T follicular helper cell (primary cell): ENCODE measurements at places on chromosomes 2 and 18.

- DNase-seq = no peak
Measured at GRCh38 chr2:23745068-23745725, 181.7 kb downstream of the ATAD2B start.

DNA sequence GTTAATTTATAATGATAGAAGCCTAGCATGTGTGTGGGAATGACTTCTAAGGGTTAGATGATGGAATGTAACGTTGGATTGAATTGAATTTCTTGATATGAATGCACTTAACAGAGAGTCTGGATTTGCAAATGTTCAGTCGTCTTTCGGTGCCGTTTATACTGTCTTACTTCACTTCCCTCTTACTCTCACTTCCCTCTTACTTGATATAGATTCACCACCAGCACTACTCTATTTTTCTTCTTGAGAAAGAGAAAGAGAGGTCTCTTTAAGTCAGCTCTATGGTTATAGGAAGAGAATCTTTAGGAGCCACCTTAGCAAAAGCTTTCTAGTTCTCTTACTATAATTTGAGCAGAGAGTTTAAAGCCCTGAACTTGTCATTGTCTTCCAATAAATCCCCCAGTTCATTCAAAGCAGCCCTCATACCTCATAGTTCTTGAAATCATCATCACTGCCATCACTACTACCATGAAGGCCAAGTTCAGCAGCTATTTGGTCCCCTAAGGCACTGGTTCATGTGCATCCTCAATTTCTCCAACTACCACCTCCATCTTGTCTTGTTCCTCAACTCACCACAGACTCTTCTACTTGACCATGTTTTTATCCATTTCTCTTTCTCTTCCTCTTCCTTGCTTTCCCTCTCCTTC is 501.7 kb upstream of the TCF4 start:
- no peak for DNase-seq

GRCh38 chr2:199738727-199739412 is 112.1 kb downstream of the FTCDNL1 start:
- no peak for DNase-seq

DNA sequence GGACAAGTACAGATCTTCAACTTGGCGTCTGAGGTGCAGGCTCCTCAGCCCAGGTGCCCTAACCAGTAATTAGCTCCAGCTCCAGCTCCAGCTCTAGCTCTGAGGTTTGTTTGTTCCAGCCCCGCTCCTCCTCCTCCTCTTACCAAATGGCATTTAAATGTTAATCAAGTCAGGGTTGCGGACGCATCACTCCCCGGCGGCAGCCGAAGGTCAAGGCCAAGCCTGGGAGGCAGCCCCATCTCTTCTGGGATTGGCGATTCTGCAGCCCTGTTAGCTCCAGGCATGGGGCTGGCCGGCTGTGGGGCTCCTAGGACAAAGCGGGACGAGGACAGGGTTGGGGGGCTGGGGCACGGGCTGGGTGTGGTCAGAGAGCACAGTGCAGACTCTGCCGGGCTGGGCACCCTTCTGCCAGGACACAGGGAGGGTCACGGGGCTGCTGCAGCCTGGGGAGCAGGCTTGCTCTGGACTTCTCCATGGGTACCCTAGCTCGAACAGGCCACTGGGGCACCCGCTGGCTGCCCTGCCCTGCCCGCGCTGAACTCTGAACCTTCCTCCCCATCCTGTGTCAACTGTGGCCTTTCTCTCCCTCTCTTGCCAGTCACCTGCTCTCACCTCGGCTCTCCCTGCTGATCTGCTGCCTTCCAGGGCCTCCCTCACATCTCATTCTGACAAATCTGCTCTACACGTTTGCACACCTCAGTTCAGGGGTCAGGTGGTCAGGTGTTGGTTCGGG is 203.3 kb downstream of the CELF4 start:
- DNase-seq = no peak

DNA sequence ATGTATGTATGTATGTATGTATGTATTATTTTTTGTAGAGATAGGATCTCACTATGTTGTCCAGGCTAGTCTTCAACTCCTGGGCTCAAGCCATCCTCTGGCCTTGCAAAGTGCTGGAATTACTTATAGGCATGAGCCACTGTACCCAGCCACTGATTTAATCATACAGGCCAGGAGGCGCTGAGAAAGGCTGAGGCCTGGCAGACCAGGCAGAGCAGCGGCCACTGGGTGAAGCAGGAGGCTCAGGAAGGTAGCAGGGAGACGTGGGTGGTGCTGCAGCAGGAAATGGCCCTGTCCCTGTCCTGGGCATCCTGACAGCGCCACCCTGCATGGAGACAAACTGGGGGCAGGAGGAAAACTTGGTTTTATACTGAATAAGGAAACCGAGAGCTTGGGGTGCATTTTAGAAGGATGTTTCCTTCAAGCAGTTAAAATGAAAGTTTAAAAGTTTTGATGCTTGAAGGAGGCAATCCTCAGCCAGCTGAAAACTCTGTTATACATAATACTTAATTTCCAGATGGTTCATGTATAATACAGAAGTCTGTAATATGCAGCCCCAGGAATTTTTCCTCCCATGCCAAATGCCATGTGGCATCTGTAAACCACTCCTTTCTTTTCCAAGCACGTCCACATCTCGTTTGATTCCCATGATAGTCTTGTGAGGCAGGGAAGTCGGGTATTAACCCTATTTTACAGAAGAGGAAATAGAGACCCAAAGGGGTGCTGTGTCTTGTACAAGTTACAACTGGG is 182.4 kb downstream of the CELF4 start:
- no peak for DNase-seq

GRCh38 chr18:183769-184168 is 25.4 kb downstream of the USP14 start:
- DNase-seq = no peak

- DNase-seq = no peak
Measured at GRCh38 chr18:46469186-46469915, 187.7 kb downstream of the LOXHD1 start.

DNA sequence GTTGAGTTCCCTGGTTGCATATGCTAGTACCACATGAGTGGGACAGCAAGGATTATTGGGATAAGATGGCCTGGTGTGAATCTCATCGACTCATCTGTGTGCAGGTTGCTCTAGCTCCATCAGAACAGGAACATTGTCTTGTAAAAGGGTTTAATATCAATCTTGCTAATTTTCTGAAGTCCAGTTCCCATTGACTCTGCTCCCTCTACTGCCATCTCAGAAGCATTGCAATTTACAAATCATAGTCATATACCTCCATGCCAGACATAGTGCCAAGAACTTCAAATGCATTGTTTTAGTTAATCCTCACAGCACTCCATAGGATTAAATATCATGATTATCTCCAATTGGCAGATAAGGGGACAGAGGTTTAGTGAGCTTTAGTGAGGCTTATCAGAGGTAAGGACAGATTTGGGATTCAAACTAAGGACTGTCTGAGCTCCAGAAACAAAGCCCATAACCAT is 4.8 kb upstream of the STAT4 start:
- no peak for DNase-seq
